ENCODE measurements at places on chromosomes 13 and 19. TPM values are rescaled to one million over a fixed set of nuclear protein-coding genes. Genes with fewer than 3 reads are reported as not detected.

DNA sequence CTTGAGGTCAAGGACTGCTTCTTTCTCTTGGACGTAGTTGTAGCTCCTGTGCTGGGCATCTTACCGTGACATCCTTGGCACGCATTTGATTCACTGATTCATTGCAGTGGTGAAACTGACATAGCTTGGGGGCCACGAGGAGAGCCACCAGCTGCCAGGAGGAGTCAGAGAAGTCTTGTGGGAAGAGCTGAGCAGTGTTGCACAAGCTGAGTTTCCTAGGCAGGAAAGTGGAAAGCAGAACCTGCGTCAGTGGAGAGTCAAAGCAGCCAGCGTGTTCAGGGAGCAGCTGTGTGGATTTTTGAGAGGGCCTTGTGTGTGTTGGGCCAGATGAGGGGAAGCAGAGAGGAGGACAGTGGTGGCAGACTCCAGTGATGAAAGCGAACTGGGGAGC, 5.3 kb upstream of the GPR183 start:
- no peaks in the 10 kb centered on the region for H3K27me3 ChIP-seq
- no peaks in the 10 kb centered on the region for H3K4me1 ChIP-seq
- DNase-seq: no peak

GRCh38 chr19:37718304-37718703, 1.3 kb downstream of the ZNF607 start:
- DNase-seq: no peak
- H3K27ac ChIP-seq: no peak overlapping the region
- no peaks in the 10 kb centered on the region for H3K27me3 ChIP-seq
- H3K4me1 ChIP-seq: no peaks in the 10 kb centered on the region
- peak overlapping the region; percentile 82 for H3K4me3 ChIP-seq
- no peaks in the 10 kb centered on the region for H3K36me3 ChIP-seq

DNA sequence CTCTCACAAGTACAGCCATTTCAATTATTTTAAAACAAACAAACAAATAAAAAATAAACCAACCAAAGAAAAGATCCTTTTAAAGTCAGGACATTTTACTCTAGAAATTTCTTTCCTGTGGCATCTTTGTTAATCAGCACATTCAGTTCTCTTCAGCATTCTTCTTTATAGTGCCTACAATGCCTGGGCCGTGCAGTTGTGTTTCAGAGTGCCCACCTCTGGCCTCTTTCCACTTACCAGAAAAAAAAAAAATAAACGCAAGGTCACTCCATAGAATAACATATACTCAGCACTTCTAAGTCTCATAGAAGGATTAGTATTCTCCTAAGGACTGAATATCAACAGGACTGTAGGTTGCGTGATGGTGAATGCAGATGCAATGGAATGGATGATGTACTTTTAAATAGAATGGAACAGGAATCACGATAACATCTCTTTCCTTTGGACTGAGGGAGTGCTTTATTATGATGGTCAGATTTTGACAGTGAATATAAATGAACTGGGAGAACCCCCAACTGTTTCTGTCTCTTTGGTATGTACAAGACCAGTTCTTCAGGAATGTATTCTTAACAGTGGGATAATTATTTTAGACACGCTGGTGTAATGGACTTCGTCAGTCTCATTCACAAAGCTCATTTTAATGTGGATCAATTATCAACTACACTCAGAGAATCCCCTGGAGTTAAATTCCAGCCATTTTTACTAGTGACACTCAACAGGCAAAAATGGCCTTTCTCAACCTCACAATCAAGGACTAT, 125.0 kb upstream of the NBEA start:
- no peak overlapping the region for H3K4me3 ChIP-seq
- no peak overlapping the region for H3K27ac ChIP-seq
- no peaks in the 10 kb centered on the region for H3K36me3 ChIP-seq
- no peak for DNase-seq
- H3K4me1 ChIP-seq: peaks cover 6% of the 10 kb centered on the region
- H3K27me3 ChIP-seq: no peaks in the 10 kb centered on the region

- peak overlapping the region; percentile 30 for H3K4me3 ChIP-seq
- peaks cover 11% of the 10 kb centered on the region for H3K4me1 ChIP-seq
- no peak overlapping the region for H3K27ac ChIP-seq
- H3K36me3 ChIP-seq: no peaks in the 10 kb centered on the region
- DNase-seq: no peak
Measured at GRCh38 chr19:49437231-49437630, 4.1 kb downstream of the SLC17A7 start.

DNA sequence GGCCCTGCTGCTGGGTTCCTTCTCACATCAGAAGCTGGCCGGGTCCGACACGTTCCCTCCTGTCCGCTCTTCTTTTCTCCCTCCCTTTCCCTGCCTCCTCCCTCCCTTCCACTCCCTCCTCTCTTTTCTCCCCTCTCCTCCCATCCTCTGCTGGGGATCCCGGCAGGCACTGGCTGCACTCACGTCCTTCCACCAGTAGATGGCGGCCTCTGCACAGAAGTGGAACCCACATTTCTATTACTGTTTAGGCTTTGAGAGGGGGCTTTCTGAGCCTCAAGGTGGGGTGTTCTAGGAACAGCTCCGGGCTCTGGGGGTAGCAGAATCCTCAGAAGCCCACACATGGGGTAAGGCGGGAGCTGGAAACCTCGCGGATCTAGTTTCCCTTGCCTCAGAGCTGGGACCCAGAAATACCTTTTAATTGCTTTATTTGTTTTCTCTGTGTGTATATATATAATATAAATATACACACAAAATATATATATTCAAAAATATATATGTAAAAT, 294.2 kb downstream of the ZNF536 start:
- no peaks in the 10 kb centered on the region for H3K27me3 ChIP-seq
- no peaks in the 10 kb centered on the region for H3K36me3 ChIP-seq
- H3K4me3 ChIP-seq: no peak overlapping the region
- DNase-seq: no peak
- no peak overlapping the region for H3K27ac ChIP-seq

DNA sequence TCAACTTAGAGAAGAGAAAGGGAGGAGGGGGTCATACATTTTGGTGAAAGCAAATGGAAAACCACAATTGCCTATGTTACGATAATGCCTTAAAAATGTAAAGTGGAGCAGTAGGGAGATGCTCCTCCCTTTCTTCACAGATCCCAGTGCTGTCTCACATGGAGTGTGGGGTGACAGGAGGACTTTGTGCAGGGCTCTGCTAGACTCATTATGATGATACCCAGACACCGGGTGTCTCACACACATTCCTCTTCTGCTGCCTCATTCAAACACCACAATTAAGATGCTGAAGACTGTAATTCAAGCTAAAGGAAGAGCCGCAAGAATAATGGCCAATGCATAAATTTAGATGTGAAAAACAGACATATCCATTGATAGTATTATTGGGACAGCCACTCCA, 150.6 kb downstream of the LHFPL6 start:
- no peaks in the 10 kb centered on the region for H3K36me3 ChIP-seq
- DNase-seq: no peak
- H3K4me3 ChIP-seq: no peak overlapping the region
- no peaks in the 10 kb centered on the region for H3K27me3 ChIP-seq
- H3K4me1 ChIP-seq: no peaks in the 10 kb centered on the region

DNA sequence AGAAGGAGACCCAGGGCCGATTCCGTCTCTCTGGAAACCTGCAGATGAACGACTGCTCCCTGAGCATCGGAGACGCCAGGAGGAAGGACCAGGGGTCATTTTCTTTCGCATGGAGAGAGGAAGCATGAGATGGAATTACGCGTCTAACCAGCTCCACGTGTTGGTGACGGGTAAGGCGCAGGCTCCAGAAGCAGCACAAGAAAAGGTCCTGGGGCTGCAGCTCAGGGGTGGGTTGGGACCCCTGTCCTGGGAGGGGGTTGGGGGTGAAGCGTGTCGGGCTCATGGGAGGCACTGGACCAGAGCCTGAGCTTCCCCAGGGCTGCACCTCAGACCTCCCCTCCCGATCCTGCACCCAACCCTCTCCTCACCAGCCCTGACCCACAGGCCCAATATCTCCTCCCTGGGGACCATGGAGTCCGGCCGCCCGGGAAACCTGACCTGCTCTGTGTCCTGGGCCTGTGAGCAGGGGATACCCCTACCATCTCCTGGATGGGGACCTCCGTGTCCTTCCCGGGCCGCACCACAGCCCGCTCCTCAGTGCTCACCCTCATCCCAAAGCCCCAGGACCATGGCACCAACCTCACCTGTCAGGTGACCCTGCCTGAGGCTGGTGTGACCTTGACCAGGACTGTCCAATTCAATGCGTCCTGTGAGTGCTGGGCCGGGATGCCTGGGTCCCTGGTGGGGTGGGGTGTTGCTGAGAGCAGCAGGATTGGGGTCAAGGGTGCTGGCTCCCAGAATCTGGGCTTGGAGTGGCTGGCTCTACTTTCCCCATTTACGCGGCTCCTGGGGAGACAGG, 39.6 kb upstream of the CD33 start:
- H3K4me1 ChIP-seq: no peaks in the 10 kb centered on the region
- H3K36me3 ChIP-seq: no peaks in the 10 kb centered on the region
- DNase-seq: no peak
- H3K27ac ChIP-seq: no peak overlapping the region
- no peak overlapping the region for H3K4me3 ChIP-seq
- peaks cover 13% of the 10 kb centered on the region for H3K27me3 ChIP-seq

DNA sequence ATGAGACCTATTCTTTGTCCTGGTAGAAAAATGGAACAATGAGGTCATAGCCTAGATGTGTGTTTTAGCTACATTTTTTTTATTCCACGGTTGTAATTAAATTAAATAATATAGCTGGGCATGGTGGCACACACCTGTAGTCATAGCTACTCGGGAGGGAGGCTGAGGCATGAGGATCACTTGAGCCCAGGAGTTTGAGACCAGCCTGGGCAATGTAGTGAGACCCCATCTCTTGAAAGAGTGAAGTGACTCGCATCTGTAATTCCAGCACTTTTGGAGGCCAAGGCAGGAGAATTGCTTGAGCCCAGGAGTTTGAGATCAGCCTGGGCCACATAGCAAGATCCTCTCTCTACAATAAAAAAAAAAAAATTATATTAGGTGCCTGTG, 11.7 kb upstream of the CBLC start:
- peaks cover 2% of the 10 kb centered on the region for H3K27me3 ChIP-seq
- no peak overlapping the region for H3K27ac ChIP-seq
- H3K4me1 ChIP-seq: no peaks in the 10 kb centered on the region
- H3K4me3 ChIP-seq: no peak overlapping the region
- DNase-seq: no peak

DNA sequence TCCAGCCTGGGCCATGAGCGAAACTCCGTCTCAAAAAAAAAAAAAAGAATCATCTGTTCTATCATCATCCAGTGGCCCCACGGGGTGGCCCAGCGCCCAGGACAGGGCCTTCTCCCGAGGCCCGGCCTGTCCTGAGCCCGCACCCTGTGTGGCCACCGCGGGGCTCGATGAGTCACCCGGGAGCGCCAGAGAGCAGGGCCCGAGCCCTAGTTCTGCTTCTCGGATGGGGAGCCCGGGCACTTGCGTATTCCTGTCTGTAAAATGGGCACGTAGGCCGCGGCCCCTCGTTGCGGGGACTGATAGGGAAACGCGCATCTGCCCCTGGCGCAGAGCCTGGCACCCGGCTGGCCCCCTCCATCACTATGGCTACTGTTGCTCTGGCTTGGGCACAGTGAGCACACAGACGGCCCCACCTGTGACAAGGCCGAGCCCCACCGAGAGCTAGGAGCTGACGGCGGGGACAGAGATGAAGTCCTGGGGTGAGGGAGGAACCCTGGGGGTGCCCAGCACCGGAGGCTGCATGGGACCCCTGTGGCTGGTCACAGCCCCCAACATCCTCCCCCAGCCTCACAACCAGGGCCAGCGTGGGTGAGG, 21.3 kb upstream of the UQCR11 start:
- no peaks in the 10 kb centered on the region for H3K4me1 ChIP-seq
- DNase-seq: no peak
- no peaks in the 10 kb centered on the region for H3K27me3 ChIP-seq
- peaks cover 8% of the 10 kb centered on the region for H3K36me3 ChIP-seq

DNA sequence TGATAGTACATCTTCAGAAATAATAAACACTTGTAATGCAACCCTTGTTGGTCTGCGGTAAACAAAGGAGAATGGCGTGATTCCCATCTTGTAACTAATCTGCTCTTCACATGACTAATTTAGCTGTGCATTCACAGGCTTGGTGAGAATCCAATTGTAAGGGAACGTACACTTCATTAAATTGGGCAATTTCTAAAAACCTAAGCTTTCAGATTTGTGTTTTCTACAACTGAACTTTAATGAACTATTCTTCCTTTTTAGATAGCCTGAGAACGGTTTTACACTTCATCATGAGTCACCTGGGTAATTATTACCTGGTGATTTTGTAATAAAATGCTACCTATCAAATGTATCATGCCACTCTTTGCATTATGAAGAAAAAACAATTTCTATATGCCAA, 306.9 kb downstream of the KLF5 start:
- no peak for DNase-seq
- H3K4me1 ChIP-seq: no peaks in the 10 kb centered on the region
- no peaks in the 10 kb centered on the region for H3K36me3 ChIP-seq
- no peaks in the 10 kb centered on the region for H3K27me3 ChIP-seq
- H3K27ac ChIP-seq: no peak overlapping the region
- no peak overlapping the region for H3K4me3 ChIP-seq

- no peak for DNase-seq
- no peaks in the 10 kb centered on the region for H3K27me3 ChIP-seq
- H3K4me1 ChIP-seq: peaks cover 2% of the 10 kb centered on the region
- H3K36me3 ChIP-seq: no peaks in the 10 kb centered on the region
Measured at GRCh38 chr13:59259165-59260000, 904.3 kb downstream of the DIAPH3 start.

DNA sequence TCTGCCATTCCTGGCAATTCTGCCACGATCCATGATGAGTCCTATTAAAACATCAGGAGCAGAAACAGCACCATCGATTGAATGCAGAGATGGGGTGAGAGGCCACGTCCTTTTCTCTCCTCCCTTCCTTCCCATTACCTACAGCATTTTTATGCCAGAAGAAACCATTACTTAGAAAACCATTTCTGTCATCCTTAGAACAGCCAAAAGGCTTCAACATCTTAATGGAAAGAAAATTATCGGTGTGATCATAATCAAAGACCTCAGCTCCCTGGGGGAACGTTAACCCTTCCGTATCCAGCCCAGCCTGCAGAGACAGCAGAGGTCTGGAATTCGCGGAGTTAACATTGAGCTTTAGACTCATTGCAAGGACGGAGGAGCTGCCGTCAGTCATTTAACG, 56.0 kb upstream of the SIAH3 start:
- H3K36me3 ChIP-seq: no peaks in the 10 kb centered on the region
- DNase-seq: no peak
- H3K27ac ChIP-seq: no peak overlapping the region
- no peaks in the 10 kb centered on the region for H3K27me3 ChIP-seq
- H3K4me1 ChIP-seq: no peaks in the 10 kb centered on the region

- no peak for DNase-seq
- H3K4me1 ChIP-seq: no peaks in the 10 kb centered on the region
- H3K27ac ChIP-seq: no peak overlapping the region
- H3K36me3 ChIP-seq: no peaks in the 10 kb centered on the region
- no peak overlapping the region for H3K4me3 ChIP-seq
Measured at GRCh38 chr19:4288091-4288777, 9.2 kb downstream of the SHD start.

- no peaks in the 10 kb centered on the region for H3K27me3 ChIP-seq
- peak; percentile 92 for DNase-seq
- no peaks in the 10 kb centered on the region for H3K36me3 ChIP-seq
- no peak overlapping the region for H3K4me3 ChIP-seq
- no peaks in the 10 kb centered on the region for H3K4me1 ChIP-seq
Measured at GRCh38 chr19:41144403-41144802, 30.2 kb downstream of the CYP2F1 start.

ANGPTL4 gene
- total RNA-seq: 2.3 TPM

ZNF460 gene
- 57.9 TPM for total RNA-seq

APC2 gene
- 3.7 TPM for total RNA-seq
